D721Med (cell line): ENCODE measurements at places on chromosomes 4 and X.

DNA sequence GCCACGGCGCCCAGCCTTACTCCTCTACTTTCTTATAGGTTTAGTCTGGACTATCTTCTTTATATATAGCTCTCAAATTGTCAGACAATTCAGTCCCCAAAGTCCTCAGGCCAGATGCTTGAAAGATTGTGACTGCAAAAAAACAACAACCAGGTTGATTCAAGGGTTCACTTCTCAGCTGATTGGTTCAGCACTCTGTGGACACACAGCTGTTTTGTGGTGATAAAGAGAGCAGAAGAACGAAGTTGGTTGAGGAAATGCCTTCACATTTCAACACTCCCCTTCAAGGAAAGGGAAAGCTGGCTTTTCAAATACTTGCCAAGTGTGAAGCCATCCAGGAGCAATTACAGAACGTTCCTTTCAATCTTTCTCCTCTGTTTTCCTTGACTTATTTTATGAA is 166.8 kb downstream of the SHROOM3 start:
- DNase-seq: no peak

DNA sequence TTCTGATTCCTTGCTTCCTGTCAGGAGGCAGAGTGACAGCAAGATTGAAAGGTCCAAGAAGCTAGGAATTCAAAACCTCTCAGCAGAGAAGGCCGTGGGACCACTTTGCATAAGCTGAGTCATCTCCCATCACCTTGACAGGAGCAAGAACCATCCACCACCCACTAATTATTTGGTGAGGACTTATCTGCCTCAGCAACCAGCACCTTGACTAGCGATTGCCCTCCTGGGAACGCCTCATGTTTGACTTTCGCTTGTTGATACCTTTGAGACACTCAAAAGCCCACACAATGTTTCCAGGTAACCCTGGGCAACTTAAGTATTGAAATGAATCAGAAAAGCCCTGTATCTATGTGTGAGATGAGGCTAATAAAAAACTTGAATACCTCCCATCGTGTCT is 233.5 kb upstream of the GYPA start:
- DNase-seq: no peak

DNA sequence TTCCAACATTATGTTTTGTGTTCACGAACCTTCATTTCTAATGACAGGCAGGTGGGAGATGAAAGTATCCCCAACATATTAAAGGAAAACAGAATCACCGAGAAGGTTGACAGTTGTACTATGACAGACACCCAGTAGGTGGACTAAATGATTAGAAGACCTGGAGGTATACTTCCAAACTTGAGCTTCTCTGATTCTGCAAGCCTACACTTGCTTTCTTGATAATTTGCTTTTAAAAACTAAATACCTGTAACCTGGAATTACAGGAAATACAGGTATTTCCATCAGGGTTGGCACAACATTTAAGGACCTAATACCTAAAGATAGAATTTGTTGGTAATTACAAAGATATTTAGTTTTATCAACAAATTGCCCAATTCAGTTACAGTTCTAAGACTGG is 43.4 kb downstream of the C4orf51 start:
- no peak for DNase-seq

GRCh38 chr4:158005021-158005420 is 167.8 kb downstream of the GASK1B start:
- DNase-seq: no peak

GRCh38 chr4:650461-650860 is 23.6 kb downstream of the ATP5ME start:
- DNase-seq: no peak

DNA sequence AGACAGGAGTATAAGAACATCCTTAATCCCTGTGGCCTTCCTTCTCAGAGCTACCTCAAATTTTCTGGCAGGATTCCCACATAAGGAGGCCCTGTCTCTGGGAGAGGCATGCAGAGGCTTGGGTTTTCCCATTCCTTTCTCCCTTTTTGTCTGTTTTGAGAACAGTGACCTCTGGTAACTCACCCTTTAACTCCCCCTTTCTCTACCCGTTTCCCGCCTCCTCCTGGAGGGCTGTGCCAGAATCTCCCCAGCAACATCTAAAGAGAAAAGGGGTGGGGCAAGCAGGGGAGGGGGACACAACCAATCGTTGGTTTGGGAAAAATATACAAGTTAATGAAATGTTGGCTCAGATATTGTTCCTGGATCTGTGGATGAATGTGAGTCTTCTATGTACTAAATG is 303.7 kb upstream of the IRS4 start:
- DNase-seq: no peak

- DNase-seq: no peak
Observed at GRCh38 chr4:86895692-86896488, 3.7 kb upstream of the C4orf36 start.

- no peak for DNase-seq
Observed at GRCh38 chrX:66684196-66684595, 45.3 kb upstream of the EDA2R start.

DNA sequence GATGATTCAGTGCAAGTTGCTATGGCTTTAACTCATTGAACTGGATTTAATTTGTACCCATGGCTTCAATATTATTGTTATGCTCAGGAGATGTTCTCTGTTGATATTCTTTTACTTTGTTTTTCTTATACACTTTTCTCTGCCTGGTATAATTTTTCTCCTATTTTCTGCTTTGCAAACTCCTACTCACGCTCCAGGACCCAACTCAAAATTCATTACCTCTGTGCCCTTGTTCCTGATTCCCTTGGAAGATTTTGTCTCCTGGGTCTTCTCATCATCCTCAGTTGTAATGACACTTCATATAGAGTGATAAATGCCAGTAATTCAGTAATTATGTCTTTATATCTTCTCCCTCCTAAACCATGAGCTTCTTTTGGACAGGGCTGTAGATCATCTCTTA is 259.9 kb upstream of the JADE1 start:
- DNase-seq: no peak

DNA sequence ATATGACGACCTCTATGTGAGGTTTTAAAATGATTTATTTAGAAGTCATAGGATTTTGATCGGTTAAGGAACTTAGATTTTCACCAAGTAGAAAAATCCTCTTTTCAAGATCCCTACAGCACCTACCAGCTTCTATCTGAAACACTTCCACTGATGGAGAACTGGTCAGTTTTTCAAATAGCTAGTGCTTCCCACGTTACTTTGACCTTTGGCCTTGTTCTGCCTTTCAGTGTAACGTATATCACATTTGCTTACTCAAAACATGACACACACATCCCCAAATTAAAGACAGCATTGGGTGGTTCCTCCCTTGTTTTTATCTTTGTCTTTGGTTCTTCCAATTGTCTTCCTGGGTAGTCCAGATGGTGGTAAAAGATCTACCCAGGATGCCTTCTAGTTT is 6.6 kb downstream of the LNX1 start:
- no peak for DNase-seq

- DNase-seq: no peak
Observed at GRCh38 chr4:147430111-147430510, 50.8 kb upstream of the EDNRA start.

GRCh38 chrX:107272431-107272921 is 66.1 kb downstream of the DNAAF6 start:
- DNase-seq: no peak

DNA sequence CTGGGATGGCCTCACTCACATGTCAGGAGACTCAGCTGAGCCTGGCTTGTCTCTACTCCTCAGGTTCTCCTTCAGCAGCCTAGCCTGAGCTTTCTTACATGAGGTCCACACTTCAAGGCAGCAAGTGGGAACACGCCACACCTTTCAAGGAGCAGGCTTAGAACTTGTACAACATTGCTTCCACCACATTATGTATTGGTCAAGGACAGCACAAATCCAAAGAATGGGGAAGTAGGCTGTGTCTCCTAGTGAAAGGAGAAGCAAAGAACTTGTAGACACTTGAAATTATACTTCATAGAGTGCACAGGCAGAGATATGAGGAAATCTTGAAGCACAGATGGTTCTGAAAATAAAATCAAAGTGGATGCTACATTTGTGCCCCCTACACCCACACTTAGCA is 120.9 kb upstream of the NOCT start:
- DNase-seq: no peak
